Cerebellar nuclear complex (tissue), 1 donor: ENCODE measurements at places on chromosomes 5 and 9.

DNA sequence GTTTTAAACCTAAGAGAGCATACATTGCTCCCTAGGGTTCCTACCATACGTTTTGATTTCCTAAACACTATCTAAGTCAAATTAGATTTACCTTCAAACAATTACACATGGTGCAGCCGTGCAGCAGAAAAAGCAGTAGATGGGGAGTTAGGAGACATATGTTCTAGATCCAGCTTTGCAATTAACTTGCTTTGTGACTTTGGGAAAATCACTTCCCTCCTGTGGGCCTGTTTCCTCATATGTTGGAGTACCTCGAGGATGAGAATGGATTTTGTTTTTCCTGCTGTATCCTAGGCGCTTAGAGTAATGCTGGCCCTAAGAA lies 711 bp downstream of the MRPL50 start:
- no peak for DNase-seq

DNA sequence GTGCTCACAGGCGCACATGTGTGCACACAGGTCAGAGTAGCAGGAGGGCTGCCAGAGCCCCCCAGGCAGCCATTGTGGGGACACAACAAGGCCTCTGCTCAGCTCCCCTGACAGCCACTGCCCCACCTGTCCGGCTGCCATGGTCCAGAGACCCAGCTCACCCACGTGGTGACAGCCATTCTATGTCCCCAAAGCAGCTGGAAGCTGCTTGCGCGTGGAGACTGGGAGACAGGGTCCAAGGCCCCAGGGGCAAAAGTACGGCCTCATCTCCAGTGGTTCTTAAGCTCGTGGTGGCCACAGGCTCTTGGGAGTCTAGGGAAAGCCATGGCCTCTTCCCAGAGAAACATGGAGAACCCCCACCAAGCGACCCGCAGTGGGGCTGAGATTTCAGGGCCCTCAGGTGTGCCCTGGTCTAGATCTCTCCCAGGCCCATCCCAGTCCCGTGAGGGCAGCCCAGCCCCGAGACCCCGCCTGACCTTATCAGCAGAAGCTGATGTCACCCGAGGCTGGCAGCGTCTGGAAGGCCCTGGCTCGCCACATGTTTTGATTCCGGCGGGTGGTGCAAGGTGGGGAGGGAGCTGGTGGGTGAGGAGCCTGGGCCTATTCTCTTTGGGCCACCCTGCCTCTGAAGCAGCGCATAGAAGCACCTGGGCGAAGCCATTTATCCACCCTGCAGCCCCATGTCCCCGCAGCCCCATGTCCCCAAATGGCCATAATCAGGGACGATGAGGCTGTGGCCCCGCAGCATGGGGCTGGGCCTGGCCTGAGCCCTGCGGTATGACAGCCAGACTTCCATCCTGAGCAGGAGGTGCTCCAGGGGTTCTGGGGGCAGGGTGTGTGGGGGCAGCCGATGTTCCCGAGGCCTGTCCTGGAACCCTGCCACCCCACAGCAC lies 31.7 kb downstream of the GLT6D1 start:
- no peak for DNase-seq

DNA sequence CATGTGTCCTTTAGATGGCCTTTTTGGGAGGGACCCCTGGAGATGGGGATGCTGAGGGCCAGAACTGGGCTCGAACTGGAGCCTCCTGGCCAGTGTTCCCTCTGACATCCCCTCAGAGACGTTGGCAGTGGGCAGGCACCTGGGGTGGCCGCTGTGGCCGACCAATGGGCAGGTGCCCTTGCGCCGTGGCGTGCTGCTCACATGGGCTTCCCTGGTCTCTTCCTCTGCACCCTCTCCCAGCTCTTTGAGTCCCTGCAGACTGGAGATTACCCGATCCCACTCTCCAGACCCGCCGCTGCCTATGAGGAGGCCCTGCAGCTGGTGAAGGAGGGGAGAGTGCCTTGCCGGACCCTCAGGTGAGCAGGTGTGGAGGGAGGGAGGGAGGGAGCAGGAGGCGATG lies 19.9 kb upstream of the DOLPP1 start:
- DNase-seq = no peak

DNA sequence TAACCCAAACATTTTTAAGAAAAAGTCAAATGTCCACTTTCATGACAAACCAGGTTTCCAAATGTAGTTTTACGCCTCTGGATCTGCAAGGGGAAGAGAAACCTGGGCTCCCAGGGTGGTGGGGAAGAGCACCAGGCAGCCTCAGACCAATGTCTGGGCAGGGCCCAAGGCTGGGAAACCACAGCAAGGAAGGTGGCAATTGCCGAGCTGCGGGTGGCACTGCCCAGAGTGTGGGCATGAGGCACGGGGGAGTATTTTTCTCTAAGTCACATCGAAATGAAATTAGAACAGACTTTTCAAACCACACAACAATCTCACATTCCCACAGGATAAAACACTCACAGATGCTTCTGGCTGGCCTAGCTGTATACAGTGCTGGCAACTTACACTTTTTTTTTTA lies 32.6 kb upstream of the RASGEF1C start:
- DNase-seq = no peak

DNA sequence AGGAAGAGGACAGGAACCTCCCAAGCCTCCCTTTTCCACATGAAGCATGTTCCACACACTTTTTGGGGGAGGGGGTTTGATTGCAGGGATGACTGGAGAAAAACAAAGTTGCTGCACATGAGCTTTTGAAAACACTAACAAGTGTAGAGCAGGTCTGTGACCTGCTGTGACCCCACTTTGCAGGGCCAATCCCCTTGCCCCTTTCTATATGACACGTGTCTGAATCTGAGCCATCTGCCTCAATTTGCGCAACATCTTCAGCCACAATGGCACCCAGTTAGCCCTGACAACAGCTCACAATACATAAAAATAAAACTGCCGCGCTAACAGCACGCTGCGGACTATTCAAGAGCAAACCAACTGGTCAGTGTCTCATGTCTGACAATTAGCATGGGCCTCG lies 227.8 kb upstream of the TBCA start:
- no peak for DNase-seq

GRCh38 chr5:176420972-176421544 lies 4.7 kb upstream of the CLTB start:
- no peak for DNase-seq

- no peak for DNase-seq
Measured at GRCh38 chr9:127293767-127294166, 29.2 kb downstream of the GARNL3 start.

DNA sequence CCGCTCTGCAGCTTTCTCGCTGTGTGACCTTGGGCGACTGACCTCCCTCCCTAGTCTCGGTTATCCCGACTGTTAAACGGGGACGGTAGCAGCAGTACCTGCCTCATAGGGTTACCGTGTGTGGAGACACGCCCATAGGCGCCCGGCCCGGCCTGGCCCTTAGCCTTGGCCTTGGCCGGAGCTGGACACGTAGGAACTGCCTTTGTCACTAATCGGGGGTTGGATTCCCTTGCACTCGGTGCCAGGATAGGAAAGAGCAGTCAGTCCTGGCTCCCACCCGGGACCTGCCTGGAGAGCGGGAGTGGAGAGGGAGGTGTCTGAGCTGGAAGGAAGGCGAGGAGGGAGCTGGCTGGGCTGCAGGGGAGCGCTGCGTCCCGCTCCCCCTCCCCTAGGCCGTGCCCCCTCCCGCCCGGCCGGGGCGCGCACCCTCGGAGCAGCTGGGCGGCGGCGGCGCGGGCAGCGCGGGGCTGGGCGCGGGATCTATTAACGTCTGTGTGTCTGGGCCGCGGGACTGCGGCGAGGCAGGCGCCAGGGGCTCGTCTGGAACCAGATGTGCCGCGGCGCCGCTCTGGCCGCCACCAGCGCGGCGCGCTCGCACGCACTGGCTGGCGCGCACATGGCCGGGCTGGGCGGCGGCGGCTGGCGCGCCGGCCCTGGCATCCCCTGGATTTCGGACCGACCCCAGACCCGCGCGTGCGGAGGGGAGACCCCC lies 31.7 kb downstream of the PRRX2 start:
- DNase-seq = no peak

- no peak for DNase-seq
Measured at GRCh38 chr5:105150323-105150722, 1587.7 kb upstream of the NUDT12 start.

DNA sequence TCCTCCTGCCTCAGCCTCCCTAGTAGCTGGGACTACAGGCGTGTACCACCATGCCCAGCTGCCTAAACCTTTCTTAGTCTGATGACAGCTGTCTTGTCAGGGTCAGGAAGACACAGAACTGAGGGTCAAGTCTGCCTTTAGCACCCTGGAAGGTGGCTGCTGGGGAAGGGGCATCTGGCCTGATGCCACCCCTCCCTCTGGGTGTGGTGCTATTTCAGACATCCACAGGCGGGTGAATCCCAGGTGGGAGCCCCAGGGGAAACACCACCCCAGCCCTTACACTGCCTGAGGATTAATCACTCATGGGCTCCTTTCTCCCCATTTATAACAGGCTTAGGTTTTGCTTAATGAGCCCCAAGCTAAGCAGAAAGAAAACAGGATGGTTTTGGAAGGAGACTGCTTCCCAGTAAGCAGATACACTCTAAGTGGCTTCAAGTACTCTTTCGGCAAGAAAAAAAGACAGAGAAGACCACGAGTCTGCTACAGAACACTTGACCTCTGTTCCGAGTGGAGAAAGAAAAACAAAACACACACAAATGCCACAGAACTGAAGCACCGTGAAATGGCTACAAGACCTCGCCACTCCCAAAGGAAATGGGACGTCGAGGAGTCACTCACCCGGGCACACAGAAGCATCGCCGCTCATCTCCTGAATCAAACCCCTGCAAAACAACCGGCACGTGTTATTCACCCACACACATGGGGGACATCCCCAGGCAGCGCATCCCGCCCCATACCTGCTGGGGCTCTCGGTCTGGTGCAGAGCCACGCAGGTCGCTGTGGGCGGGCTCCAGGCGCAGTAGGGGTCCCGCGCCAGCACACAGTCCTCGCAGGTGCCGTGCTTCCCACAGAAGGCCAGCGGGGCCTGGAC lies 62.4 kb downstream of the SECISBP2 start:
- DNase-seq = no peak

- no peak for DNase-seq
Measured at GRCh38 chr5:38692781-38693527, 136.5 kb upstream of the LIFR start.

DNA sequence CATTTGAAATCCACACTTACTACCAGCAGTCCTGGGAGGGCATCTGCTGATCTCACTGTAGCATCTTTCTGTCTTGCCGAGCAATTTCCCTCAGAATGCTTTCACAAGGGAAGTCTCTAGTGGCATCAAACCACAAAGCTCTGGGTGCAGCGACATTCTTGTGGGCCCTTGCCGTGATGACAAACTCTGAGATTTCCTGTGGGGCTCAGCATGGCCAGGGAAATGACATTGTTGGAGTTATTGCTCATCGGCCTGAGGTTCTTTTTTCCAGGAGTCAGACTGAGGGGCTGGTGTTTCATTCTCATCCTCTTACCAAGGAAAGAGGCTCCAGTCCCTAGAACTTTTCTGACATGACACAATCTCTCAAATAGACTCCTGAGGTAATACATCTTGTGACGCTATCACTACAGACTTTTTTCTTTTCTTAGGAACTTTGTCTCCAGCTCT lies 51.4 kb downstream of the PFDN1 start:
- DNase-seq = no peak

DNA sequence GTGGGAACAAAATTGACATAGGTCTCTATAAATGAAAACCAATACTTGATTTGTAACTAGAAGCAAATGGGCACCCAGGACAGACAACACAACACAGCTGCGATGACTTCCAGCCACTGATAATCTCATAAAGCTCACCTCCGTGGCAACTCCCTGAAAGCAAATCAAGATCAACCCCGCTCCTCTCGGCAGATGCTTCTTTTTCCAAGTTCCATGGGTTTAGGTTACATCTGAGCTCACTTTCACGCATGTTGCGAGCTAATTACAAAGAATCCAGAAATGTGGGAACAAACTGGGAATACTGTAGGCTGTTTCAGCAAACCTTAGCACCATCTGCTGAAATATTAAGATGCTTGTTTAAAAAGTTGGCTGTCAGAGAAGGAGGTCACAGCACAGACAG lies 153.9 kb downstream of the ELAVL2 start:
- no peak for DNase-seq

DNA sequence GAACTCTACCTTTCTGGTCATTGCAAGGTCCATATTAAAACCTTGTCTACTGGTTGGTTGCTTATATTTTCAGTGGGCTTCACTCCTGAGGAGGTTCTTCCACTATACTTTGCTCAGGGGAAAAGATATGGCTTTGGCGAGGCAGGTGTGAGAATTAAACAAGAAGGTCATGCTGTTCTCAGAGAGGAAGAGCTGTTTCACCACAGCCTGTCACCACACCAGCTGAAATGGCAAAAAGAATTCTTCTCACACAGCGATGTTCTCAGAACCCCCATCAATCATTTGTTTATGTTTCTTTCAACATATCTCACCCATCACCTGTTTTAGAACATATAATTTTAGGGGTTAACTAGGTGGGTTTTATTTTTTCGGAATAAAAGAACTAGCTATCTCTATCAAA lies 38.6 kb downstream of the CAPSL start:
- no peak for DNase-seq

- no peak for DNase-seq
Measured at GRCh38 chr9:112774006-112774996, 23.7 kb downstream of the SNX30 start.

DNA sequence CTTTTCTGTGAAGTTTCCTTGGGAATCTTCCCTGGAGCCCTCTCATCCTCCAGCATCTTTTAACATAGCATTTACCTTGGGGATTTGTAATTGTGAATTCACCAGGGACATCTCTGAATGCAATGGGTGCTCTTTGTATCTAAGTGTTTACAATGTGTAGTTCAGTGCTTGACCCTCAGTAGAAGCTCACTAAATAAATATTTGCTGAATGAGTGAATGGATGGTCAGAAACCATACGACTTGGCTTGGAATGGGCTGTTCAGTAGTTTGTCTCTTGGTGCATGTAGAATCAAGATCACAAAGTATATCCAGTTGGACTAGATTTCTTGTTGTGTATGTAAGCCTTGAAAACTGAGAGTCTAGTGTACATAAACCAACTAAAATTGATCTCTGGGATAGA lies 81.8 kb upstream of the MEF2C start:
- DNase-seq = no peak

DNA sequence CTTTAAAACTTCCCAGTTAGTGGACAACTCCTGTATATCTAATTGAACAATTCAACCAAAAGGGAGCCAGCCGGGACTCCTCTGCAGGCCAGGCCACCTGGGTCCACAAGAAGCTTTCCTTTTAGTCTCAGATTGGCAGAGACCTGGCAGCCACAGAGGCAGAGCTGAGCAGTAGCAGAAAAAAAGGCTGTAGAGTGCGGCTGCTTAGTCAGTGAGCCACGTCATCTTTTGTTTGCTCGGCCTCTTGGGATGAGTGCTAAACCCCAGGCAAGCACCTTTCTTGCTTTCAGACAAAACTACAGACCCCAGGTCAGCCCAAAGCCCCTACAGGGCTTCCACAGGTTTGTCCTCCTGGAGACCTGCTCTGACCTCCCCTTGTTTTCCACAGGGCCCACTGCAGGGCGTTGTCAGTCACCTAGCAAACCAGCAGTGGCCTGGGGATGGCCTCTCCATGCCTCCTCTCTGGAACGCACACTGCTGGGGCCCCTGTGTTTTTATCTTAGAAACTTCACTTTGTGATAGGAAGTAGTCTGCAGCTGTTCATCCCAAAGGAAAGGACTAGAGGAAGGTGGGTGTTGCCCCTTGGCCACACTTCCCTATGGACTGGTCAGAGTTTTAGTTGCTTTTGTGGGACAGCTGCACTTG lies 49.9 kb downstream of the SHB start:
- no peak for DNase-seq
